ENCODE measurements at places on chromosomes 7 and 10. TPM values are rescaled to one million over a fixed set of nuclear protein-coding genes. Genes with fewer than 3 reads are reported as not detected.

The ANKIB1 gene
- total RNA-seq = 28.0 TPM

The SMO gene
- 0.18 TPM for total RNA-seq

The JAZF1 gene
- 14.9 TPM for total RNA-seq

The SPDYE9 gene
- total RNA-seq = not detected

The MXI1 gene
- 14.5 TPM for total RNA-seq

The OGDH gene
- 97.2 TPM for total RNA-seq

The TRIM50 gene
- total RNA-seq = not detected

The OR9A2 gene
- total RNA-seq = not detected

The NPFFR1 gene
- total RNA-seq = not detected

The PSPH gene
- 15.8 TPM for total RNA-seq

The BZW2 gene
- total RNA-seq = 127 TPM

The EGR2 gene
- total RNA-seq = 83.3 TPM

The ZNF239 gene
- total RNA-seq = 8.3 TPM

The HTR7 gene
- total RNA-seq = not detected

The P4HA1 gene
- total RNA-seq = 23.8 TPM

The NODAL gene
- total RNA-seq = not detected

The HMX3 gene
- not detected for total RNA-seq

All from activated T-cell treated with anti-CD3 and anti-CD28 coated beads, Interleukin-2, amount 50 U/mL, for 4 hours (primary cell).